Upper lobe of left lung (tissue), 6 donors: ENCODE measurements at places on chromosomes 11 and 22. TPM values are rescaled to one million over a fixed set of nuclear protein-coding genes. Genes with fewer than 3 reads are reported as not detected.

ELP4 gene
- total RNA-seq, result 6.3 TPM

KCNJ1 gene
- total RNA-seq, result not detected

GAL3ST1 gene
- total RNA-seq, result 4.7 TPM

GRCh38 chr11:35938231-35938630 lies 5.6 kb upstream of the LDLRAD3 start:
- DNase-seq, result no peak

DNA sequence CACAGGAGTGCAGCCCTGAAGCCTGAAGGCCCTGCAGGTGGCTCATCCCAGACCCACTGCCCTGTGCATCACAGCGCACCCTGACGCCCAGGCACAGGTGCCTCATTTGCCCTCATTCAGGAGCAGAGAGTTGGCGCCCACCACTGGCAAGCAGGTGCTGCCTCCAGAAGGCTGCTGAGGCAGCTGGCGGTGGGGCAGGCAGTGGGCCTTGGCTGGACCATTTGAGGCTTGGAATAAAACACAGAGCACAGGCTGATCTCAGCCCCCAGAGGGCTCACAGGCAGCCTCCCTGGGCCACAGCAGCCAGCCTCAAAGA lies 1151.9 kb downstream of the BRD1 start:
- DNase-seq, result no peak
